Muscle of leg (tissue), 16 donors: ENCODE measurements at places on chromosomes 7 and 10. TPM values are rescaled to one million over a fixed set of nuclear protein-coding genes. Genes with fewer than 3 reads are reported as not detected.

DNA sequence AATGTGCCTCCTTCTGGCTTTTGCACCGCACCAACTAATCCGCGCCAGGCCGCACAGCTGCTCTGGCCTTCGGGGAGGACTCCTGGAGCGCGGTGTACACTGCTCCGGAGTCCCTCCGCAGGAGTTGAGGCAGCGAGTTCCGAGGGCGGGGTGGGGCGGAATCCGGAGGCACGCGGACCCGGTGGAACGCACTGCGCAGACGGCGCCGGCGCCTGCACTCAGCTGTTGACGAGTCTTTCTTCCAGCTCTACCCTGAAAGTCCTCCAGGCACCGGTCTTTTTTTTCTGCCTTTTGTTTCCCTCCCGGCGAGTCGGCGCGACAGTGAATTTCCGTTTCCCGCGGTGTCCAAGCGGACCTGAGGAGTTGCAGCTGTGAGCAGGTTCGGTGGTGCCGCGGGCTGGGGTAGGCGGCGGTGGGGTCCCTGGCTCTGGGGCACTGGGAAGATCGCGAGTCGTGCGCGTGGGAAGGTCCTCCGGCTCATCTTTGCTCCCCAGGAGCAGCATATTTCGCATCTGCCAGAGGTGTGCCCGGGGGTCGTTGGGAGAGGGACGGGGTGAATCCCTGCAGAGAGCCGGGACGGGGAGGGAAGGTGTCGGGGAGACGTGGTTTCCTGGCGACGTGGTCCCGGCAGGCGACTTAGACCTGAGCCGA is 44.1 kb downstream of the SFTPD start:
- H3K4me1 ChIP-seq, result peaks cover 7% of the 10 kb centered on the region
- peaks cover 6% of the 10 kb centered on the region for H3K27me3 ChIP-seq
- H3K36me3 ChIP-seq, result peaks cover 2% of the 10 kb centered on the region
- peak; percentile 81 for DNase-seq
- peak overlapping the region; percentile 81 for H3K4me3 ChIP-seq
- peak overlapping the region; percentile 69 for H3K27ac ChIP-seq

Gene HOXA7
- total RNA-seq, result 3.9 TPM

Gene TSPAN15
- 54.0 TPM for total RNA-seq

DNA sequence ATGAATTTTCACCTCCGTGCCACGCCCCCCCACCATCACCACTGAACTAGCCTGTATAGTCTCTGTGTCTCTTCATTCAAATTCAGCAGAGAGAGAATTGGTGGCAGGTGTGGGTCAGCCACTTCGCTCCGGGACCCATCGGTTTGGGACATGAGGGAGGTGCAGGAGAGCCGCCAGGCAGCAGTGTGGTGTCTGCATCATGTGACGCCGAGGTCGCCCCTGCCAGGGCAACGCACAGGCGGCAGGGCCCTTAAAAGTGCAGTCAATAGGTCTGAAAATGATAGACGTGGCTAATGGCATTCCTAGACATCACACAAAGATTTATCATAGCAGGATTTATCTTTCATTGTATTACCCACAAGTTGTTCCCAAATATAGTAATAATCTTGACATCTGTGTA is 100.6 kb upstream of the RNF32 start:
- no peak for DNase-seq
- no peak overlapping the region for H3K27ac ChIP-seq
- H3K27me3 ChIP-seq, result no peaks in the 10 kb centered on the region
- H3K4me1 ChIP-seq, result no peaks in the 10 kb centered on the region
- H3K4me3 ChIP-seq, result no peak overlapping the region

- no peaks in the 10 kb centered on the region for H3K36me3 ChIP-seq
- peaks cover 33% of the 10 kb centered on the region for H3K4me1 ChIP-seq
- no peak overlapping the region for H3K27ac ChIP-seq
- H3K4me3 ChIP-seq, result no peak overlapping the region
- no peak for DNase-seq
These were observed 57.2 kb upstream of the OPALIN start for GRCh38 chr10:96415891-96416554.

Gene PPP1R17
- not detected for total RNA-seq

DNA sequence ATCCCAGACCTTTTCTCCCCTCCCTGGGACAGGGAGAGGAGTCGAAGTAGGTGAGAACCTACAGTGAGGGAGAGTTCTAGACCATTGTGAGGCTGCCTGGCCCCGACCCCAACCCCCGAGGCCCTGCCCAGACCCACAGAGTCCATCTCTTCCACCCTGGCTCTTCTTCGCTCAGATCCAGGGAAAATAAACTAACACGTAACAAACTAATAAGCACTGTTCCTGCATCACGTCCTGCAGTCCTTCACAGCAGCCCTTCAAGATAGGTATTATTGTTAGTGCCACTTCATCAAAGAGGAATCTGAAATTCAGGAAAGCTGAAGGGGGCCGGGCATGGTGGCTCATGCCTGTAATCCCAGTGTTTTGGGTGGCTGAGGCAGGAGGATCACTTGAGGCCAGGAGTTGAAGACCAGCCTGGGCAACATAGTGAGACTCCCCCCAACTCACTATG is at the start of gene SPACDR:
Gene SPACDR, minus strand, starts transcription at position 51 of the 451 bp plus-strand sequence. CDS start 235 bp downstream, outside the sequence.
- peaks cover 37% of the 10 kb centered on the region for H3K36me3 ChIP-seq
- DNase-seq, result no peak
- H3K27ac ChIP-seq, result peak within 1 kb of the TSS; percentile 62
- no peaks in the 10 kb centered on the region for H3K27me3 ChIP-seq
- H3K4me1 ChIP-seq, result peaks cover 53% of the 10 kb centered on the region

- DNase-seq, result peak; percentile 88
- H3K4me3 ChIP-seq, result no peak overlapping the region
- no peaks in the 10 kb centered on the region for H3K4me1 ChIP-seq
- no peaks in the 10 kb centered on the region for H3K27me3 ChIP-seq
- peaks cover 21% of the 10 kb centered on the region for H3K36me3 ChIP-seq
- no peak overlapping the region for H3K27ac ChIP-seq
These were observed 55.9 kb downstream of the UPF2 start for GRCh38 chr10:11986593-11987216.

DNA sequence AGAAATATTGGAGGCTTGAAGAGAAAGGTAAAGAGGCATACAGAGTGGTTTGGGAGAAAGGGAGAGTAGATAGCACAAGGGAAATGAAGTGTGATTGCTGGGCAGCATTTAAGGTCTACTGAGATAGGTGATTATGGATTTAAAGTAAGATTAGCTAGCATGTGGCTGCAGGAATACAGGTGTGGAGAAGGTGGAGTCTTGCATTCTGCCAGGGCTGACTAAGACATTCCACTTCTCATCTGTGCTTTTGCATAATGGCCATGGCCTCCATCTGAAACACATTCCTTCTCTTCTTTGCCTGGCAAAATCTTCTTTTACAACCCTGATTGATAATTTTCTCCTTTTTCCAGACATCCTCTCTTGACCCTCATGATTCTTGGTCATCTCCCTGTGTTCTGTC is 31.6 kb upstream of the PCGF5 start:
- no peak overlapping the region for H3K4me3 ChIP-seq
- DNase-seq, result no peak
- no peak overlapping the region for H3K27ac ChIP-seq
- H3K27me3 ChIP-seq, result no peaks in the 10 kb centered on the region

DNA sequence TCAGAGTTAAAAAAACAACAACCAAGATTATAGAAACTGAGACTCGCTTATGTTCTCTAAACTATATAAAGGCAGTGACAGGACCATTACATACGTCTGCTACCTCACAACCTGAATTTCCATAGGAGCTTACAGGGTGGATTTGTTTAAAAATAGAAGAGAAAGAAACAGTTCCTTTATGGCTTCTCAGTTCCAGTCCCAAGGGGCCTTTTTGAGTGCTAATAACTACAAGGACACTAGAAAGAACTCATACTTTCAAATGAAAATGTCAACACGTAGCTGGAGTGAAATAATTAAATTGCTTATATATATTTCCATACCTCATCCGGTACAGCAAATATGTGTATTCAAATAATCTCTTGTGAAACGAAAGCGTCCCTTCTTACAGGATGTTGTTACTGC is 19.7 kb downstream of the TSPAN12 start:
- H3K4me1 ChIP-seq, result no peaks in the 10 kb centered on the region
- H3K27ac ChIP-seq, result peak overlapping the region; percentile 47
